ENCODE measurements at places on chromosomes 7 and 10. TPM values are rescaled to one million over a fixed set of nuclear protein-coding genes. Genes with fewer than 3 reads are reported as not detected.
A peak's percentile ranks its signal among the peaks of the same experiment; 100 is the strongest.

GRCh38 chr7:148939128-148939755 lies 55.2 kb upstream of the EZH2 start:
- no peaks in the 10 kb centered on the region for H3K4me1 ChIP-seq
- no peak for DNase-seq
- H3K4me3 ChIP-seq: no peak overlapping the region
- no peaks in the 10 kb centered on the region for H3K36me3 ChIP-seq
- H3K27ac ChIP-seq: no peak overlapping the region

DNA sequence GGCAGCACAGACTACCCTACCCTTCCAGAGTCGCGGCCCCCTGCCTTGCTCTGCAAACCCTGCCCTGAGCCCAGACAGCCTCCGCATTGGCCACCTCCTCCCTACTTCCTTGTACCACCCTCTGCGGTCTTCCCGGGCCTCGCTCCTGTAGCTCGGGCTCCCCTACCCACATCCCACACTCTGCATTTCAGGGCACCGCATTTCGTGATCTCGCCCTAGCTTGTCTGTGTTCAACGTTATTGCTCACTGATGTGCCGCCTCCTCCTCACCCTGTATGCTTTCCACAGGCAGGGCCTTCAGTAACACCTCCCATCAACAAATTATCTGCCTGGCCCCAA lies 6.6 kb downstream of the PDIA4 start:
- H3K27me3 ChIP-seq: no peaks in the 10 kb centered on the region
- H3K27ac ChIP-seq: no peak overlapping the region
- no peak overlapping the region for H3K4me3 ChIP-seq
- peaks cover 39% of the 10 kb centered on the region for H3K36me3 ChIP-seq

DNA sequence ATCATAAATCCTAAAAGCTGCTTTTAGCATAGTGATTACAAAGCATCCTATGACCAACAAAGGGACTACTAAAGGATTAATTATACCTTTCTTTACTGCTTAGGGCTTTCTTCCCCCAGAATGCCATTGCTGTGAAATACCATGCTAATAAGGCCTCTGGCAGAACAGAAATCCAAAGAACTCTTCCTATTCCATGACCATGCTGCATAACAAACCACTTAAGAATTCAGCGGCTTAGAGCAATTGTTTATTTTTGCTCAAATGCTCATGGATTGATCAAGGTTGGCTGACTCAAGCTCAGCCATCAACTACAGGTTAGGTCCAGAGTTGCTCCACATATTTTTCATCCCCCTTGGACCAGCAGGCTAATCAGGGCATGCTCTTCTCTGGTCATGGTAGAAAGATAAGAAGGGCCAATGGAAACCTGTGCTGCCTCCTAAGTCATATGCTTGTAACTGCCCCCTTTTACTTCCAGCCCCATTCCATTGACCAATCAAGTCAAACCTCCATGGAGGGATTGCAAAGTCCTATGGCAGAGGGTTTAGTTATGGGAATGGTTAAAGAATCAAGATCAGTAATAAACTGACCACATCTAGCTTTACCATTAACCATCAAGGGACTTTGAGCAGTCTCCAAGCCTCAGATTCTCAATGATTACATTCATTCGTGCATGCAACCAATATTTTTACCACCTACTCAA lies 244.4 kb upstream of the FZD1 start:
- H3K4me3 ChIP-seq: no peak overlapping the region
- no peaks in the 10 kb centered on the region for H3K4me1 ChIP-seq
- H3K27me3 ChIP-seq: no peaks in the 10 kb centered on the region
- no peak overlapping the region for H3K27ac ChIP-seq
- no peak for DNase-seq

DNA sequence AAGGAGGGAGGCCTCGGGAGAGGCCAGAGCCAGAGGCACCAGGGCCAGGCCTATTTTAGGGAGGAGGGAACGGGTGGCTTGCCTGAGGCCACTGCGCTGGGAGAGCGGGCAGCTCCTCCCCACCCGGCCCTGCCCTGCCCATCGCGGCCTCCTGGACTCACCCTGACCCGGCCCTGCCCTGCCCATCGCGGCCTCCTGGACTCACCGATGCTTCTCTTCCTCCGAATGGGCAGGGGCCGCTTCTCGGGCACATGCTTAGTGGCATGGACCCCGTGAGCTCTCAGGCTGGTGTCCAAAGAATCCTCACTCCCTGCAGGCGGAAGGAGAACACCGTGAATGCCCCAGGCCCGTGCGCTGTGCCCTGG lies 7.5 kb downstream of the PDGFA start:
- no peak for DNase-seq
- H3K4me1 ChIP-seq: peaks cover 16% of the 10 kb centered on the region
- H3K27me3 ChIP-seq: no peaks in the 10 kb centered on the region

DNA sequence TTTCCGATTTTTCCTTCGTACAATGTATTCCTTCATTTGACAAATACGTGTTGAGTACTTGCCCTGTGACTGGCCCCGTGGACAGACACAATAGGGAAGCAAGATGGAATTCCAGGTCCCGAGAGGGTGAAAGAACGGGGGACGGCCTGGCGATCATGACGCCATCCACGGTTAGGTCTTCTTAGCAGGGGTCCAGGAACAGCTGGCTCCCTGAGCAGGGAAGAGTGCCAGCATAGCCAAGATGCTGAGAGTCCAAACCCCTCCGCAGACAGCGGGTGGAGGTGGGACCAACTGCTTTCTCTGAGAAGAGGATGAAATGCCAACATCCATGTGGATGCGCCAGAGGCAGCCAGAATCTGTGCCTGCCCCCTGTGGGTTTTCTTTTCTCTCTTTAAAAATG lies 143.7 kb downstream of the DYNC2I1 start:
- H3K4me3 ChIP-seq: no peak overlapping the region
- peaks cover 12% of the 10 kb centered on the region for H3K27me3 ChIP-seq
- H3K36me3 ChIP-seq: no peaks in the 10 kb centered on the region

DNA sequence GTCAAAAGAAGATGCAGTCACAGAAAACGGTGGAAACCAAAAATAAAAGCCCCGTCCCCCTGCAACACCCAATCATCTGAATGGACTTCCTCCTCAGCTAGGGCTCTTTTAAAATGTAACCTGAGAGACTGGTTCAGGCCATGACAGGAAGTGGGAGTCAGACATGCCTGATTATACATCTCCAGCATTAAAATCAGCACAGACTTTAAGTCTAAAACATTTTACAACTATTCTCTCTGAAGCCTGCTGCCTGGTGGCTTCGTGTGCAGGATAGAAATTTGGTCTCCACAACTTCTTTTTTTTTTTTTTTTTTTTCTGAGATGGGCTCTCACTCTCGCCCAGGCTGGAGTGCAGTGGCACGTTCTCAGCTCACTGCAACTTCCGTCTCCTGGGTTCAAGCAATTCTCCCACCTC lies 30.3 kb downstream of the HACD1 start:
- H3K27ac ChIP-seq: no peak overlapping the region
- no peaks in the 10 kb centered on the region for H3K4me1 ChIP-seq
- DNase-seq: no peak
- H3K4me3 ChIP-seq: no peak overlapping the region
- H3K27me3 ChIP-seq: no peaks in the 10 kb centered on the region

- no peaks in the 10 kb centered on the region for H3K4me1 ChIP-seq
- H3K27ac ChIP-seq: no peak overlapping the region
- peaks cover 98% of the 10 kb centered on the region for H3K36me3 ChIP-seq
- no peak for DNase-seq
Observed at GRCh38 chr10:3136763-3137611, 35.6 kb downstream of the PITRM1 start.

- H3K27me3 ChIP-seq: peaks cover 3% of the 10 kb centered on the region
- H3K4me1 ChIP-seq: no peaks in the 10 kb centered on the region
- no peak for DNase-seq
Observed at GRCh38 chr7:29612596-29612995, 49.0 kb downstream of the PRR15 start.

DNA sequence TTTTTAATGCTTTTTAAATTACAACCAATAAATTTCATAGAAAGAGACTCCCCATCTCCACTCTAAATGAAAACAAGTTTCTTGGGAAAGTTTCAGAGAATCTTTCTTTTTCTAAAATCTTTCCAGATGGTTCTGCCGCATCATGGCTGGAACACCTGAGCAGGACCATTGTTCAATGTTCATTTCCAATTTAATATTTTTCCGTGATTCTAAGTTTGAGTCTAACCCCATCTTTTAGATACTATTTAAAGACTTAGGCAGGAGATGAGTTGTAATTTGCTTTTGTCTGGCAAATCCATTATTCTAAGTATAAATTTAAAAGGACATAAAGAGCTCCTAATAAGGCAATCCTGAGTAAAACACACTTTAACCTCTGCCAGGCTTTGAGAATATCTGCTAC lies 325.2 kb downstream of the BICC1 start:
- H3K27ac ChIP-seq: no peak overlapping the region
- no peak for DNase-seq
- no peaks in the 10 kb centered on the region for H3K36me3 ChIP-seq

DNA sequence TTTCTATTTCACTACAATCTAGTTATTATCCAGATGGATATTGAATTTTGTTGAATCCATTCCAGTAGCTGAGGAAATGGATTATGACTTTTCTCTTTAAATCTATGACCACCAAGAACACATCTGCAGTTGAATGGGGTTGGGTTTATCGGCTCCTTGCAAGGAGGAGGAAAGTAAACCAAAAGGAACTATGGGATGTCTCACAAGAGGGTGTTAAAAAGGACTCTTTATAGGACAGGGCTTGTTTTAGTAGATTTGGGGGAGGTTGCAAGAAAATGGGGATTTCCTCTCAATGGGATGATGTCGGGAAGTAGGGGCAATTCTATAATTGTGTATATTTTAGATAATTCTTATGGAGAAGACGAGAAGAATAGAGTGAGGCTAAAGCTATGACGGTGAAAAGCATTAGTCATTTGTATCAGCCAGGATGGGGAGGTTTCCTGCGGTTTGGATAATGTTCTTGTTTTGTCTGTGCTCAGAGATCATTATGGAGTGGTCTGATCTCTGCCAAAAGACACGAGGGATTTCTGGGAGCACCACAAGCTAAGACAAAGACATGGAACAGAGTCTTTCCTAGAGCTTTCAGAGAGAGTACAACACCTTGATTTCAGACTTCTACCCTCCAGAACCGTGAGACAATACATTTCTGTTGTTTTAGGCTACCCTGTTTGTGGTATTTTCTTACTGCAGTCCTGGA lies 5.3 kb upstream of the LRRC61 start:
- no peak overlapping the region for H3K4me3 ChIP-seq
- H3K27ac ChIP-seq: no peak overlapping the region
- peaks cover 9% of the 10 kb centered on the region for H3K4me1 ChIP-seq
- no peak for DNase-seq
- no peaks in the 10 kb centered on the region for H3K36me3 ChIP-seq

GRCh38 chr7:76086070-76086469 lies 38.2 kb downstream of the MDH2 start:
- H3K4me3 ChIP-seq: no peak overlapping the region
- DNase-seq: no peak
- H3K36me3 ChIP-seq: no peaks in the 10 kb centered on the region
- peaks cover 3% of the 10 kb centered on the region for H3K4me1 ChIP-seq
- no peak overlapping the region for H3K27ac ChIP-seq

GRCh38 chr7:22549667-22550513 lies 49.9 kb upstream of the STEAP1B start:
- DNase-seq: no peak
- H3K4me3 ChIP-seq: peak overlapping the region; percentile 11
- H3K4me1 ChIP-seq: no peaks in the 10 kb centered on the region
- no peak overlapping the region for H3K27ac ChIP-seq
- no peaks in the 10 kb centered on the region for H3K36me3 ChIP-seq

DNA sequence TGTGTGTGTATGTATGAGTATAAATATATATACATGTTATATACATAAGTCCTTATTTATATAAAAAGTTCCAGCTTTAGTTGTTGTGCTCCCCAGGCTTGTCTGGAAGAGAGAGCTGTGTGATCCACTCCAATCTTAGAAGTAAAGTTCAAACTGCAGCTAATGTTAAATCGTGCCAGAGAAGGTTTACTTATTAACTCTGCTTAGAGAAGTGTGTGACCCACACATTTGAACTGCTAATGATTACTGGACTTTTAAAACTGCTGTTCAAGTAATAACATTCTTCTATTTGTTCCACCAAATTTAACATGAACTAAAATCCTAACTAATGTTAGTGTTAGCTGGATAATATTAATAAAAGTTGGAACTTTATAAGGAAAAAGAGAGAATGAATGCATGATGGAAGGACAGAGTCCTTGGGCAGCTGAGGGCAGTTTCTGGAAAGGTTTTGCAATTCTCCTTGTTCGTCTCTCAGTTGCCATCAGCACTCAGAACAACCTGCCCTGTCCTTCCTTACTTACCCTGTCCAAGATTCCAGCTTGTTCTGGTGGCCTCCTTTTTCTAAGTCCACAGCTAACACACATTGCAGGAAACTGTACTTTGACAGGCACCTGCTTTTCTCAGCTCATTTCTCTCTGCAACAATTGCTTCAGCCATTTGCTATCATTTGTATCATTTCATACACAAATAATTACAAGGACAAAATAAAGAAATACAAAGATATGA lies 162.6 kb downstream of the FAM107B start:
- no peak overlapping the region for H3K4me3 ChIP-seq
- no peak for DNase-seq
- peak overlapping the region; percentile 2 for H3K27ac ChIP-seq
- H3K36me3 ChIP-seq: no peaks in the 10 kb centered on the region
- peaks cover 13% of the 10 kb centered on the region for H3K4me1 ChIP-seq

DNA sequence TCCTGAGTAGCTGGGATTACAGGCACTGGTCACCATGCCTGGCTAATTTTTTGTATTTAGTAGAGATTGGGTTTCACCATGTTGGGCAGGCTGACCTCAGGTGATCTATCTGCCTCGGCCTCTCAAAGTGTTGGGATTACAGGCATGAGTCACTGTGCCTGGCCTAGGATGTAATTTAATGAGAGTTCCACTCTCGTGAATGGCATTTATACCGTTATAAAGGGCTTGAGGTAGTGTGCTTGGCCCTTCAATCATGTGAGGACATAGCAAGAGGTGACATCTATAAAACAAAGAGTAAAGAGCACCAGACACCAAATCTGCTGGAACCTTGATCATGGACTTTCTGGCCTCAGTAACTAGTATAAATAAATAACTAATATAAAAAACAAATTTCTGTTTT lies 93.5 kb upstream of the PPP1R9A start:
- H3K36me3 ChIP-seq: no peaks in the 10 kb centered on the region
- H3K27me3 ChIP-seq: no peaks in the 10 kb centered on the region
- no peaks in the 10 kb centered on the region for H3K4me1 ChIP-seq

- peak overlapping the region; percentile 55 for H3K4me3 ChIP-seq
- DNase-seq: no peak
- H3K36me3 ChIP-seq: no peaks in the 10 kb centered on the region
- no peak overlapping the region for H3K27ac ChIP-seq
- peaks cover 100% of the 10 kb centered on the region for H3K27me3 ChIP-seq
Observed at GRCh38 chr7:129780974-129781927, 169.7 kb downstream of the NRF1 start.

Gene NPSR1
- total RNA-seq: not detected

Gene VGF
- not detected for total RNA-seq

Gene ADARB2
- total RNA-seq: 1.2 TPM

Gene LRRC61
- 10.2 TPM for total RNA-seq

Gene SOSTDC1
- total RNA-seq: 3.7 TPM

Gene SPOCK2
- 187 TPM for total RNA-seq

Gene DRGX
- not detected for total RNA-seq

Gene ACSM6
- total RNA-seq: not detected

Gene PLEKHA8
- total RNA-seq: 11.3 TPM

Measured in upper lobe of right lung (tissue), 1 donor.